ENCODE measurements at places on chromosomes 3 and 15.
A peak's percentile ranks its signal among the peaks of the same experiment; 100 is the strongest.

GRCh38 chr3:72289692-72290071, 504.7 kb upstream of the PROK2 start:
- DNase-seq = no peak

GRCh38 chr15:100043068-100043641, 298.6 kb downstream of the ADAMTS17 start:
- no peak for DNase-seq

- peak; percentile 17 for DNase-seq
Observed at GRCh38 chr3:42979044-42979972, at the start of gene GASK1A. Gene GASK1A, plus strand, starts transcription at chr3:42979311. Its CDS starts 332 bp downstream, at chr3:42979643.

GRCh38 chr15:62209821-62210220, 44.7 kb upstream of the C2CD4B start:
- DNase-seq = no peak

GRCh38 chr3:150124142-150124541, 153.4 kb upstream of the PFN2 start:
- DNase-seq = no peak
